ENCODE measurements at places on chromosomes 2 and 18.

- no peak for DNase-seq
Measured at GRCh38 chr2:208571764-208572131, 165.2 kb downstream of the PTH2R start.

- DNase-seq: no peak
Measured at GRCh38 chr18:66156946-66157687, 406.3 kb downstream of the CDH7 start.

DNA sequence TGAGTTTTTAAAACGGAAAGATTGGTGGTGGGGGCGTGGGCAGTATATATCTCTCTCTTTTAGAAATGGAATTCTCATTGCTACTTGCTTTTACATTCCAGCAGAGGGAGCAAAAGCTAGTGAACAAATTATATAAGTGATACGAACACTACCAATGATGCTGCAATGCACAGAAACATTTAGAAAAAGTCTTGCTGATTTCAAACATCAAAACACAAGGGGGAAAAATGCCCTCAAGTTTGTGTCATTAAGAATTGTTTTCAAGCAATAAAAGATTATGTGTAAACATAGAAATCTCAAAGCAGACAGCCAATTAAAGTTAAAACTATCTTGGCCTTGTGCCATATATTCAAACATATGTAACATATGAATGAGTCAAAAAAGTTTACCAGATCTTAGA is 296.3 kb upstream of the KCNJ3 start:
- no peak for DNase-seq

GRCh38 chr18:80193701-80194100 is 53.6 kb downstream of the PARD6G start:
- no peak for DNase-seq

DNA sequence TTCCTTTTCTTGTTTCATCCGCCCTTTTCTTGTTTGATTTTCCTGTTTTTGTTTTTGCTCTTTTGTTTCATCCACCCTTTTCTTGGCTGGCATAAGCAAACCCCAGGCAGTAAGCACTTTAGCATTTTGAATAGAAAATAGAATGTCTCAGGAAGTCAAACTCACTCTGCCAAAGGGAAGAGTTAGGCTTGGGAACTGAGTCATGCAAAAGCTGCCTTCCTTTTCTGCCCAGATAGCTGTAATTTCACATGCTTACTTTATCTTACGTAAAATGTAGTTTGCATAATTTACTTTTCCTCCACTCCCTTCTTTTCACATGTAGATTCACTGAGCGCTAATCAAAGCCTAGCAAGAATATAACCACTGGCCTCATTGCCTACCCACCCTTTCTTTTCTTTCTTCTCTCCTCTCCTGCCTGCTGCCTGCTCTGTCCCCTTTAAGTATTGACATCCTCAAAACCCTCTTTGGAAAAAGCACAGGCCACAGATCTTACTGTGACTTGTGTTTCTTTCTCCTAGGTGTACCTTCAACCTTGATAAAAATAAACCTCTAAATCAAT is 48.4 kb downstream of the CNGA3 start:
- no peak for DNase-seq

GRCh38 chr2:28268386-28268785 is 124.3 kb upstream of the FOSL2 start:
- DNase-seq: no peak

Measured in activated naive CD8-positive, alpha-beta T cell treated with anti-CD3 and anti-CD28 coated beads, Interleukin-2, amount 50 U/mL, for 16 hours (primary cell).